ENCODE measurements at places on chromosomes 1 and 21.

GRCh38 chr1:85148524-85149250 lies 52.1 kb downstream of the SYDE2 start:
- DNase-seq = no peak

GRCh38 chr1:186948535-186948934 lies 119.8 kb downstream of the PLA2G4A start:
- DNase-seq = no peak

DNA sequence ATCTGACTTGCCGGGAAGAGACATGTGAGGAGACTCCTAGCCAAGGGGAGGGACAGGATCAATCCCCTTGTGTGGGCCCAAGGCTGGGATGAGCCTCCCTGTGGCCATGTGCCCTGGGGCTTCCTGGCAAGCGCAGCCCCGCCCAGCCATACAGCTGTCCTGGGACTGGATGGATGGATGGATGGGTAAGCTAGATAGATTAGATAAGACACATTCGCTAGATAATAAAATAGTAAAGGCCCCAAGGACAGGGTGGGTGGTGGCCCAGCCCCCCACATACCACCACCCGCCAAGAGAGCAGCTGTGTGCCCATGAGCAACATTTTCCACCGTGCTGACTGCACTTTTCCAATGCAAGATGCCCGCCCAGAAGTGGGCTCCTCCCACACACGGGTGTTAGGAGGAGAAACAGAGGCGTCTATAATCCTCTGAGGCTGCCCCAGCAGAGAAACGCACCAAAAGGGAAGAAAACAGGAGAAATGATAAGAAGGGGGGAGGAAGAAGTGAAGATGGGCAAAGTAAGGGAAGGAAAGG lies 25.1 kb downstream of the ZBTB17 start:
- no peak for DNase-seq

DNA sequence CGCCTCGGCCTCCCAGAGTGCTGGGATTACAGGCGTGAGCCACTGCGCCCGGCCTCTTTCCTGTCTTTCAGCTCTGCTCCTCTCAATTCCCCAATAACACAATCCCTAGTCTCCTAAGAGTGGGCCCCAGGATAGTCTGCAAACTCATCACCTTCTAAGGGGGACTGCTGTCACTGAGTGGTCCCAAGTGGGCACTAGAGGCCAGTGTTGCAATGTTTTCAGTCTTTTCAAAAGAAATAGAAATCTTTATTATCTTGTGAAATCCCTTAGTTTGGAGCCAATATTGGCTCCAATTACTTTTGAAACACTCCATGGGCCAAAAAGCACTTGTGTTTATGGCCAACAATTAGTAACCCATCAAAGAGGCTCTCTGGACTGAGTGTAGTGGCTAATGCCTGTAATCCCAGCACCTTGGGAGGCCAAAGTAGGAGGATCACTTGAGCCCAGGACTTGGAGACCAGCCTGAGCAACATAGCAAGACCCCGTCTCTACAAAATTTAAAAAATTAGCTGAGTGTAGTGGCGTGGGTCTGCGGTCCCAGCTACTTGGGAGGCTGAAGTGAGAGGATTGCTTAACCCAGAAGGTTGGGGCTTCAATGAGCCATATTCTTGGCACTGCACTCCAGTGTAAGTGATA lies 28.6 kb upstream of the ZNF697 start:
- DNase-seq = no peak

DNA sequence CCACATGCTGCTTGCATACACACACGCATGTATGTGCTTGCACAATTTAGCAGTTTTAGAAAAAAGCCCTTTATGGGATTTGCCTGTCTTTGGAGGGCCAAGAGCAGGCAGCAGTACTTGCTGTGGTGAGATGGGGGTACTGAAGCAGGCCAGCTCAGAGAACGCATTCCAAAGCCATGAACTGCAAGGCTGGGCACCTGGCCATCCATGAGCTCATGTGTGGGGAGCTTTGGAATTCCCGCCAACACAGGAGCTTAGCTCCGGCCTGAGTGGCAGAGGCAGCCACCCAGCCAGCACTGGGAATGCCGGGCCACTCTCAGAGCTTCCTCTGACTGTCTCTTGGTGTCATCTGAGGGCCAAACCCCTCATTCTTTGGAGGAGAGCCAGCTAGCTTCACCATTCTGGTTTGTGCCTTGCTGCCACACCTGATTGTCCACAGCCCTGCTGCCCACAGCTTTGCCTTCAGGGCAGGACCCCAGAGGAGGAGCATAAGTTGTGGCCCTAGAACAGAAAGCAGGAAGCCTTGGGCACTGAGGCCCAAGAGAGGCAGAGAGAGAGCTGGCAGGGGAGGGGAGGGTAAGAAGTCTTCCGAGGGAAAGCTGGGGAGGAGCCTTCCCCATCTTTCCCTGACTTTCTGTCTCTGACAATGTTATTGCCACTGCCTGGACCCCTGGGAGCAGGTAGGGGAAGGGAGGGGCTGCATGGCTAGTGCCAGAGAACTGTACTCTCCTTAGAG lies 92.1 kb upstream of the POU3F1 start:
- no peak for DNase-seq

GRCh38 chr1:7008975-7009740 lies 223.9 kb downstream of the CAMTA1 start:
- DNase-seq = no peak

GRCh38 chr1:61344696-61345095 lies 262.3 kb downstream of the NFIA start:
- no peak for DNase-seq

DNA sequence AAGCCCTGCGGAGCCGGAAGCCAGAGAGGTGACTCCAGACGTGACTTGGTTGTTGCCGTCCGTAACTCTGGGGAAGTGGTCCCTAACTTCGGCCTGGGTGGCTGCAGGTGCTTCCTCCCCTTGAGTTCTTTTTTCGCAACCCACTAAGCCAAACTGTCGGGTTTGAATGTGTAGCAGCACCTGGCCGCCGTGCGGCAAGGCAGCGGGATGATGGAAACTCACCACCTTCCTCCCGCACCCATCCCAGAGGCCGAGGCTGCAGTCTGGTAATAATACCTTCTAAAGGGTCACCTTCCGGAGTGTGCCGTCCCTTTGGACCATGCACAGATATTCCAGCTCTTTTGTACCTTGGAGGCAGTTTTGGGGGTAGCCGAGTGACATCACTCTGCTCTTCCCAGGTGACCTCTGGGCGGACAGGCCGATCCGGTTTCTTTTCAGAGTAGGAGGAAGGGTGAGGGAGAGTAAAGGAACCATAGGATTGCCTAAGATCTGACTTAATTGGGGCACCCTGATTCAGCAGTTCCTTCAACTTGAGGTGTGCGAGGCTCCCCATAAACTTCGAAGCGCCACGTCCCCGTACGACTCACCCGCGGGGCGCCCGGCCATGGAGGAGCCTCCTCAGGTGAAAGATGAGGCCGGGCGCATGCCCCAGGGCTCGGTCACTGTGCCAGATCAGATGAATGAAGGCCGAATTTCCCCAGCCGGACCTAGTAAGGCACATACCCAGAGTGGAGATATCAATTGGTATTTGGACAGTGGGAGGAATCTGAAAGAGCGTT lies 1.0 kb downstream of the KCNK1 start:
- no peak for DNase-seq

DNA sequence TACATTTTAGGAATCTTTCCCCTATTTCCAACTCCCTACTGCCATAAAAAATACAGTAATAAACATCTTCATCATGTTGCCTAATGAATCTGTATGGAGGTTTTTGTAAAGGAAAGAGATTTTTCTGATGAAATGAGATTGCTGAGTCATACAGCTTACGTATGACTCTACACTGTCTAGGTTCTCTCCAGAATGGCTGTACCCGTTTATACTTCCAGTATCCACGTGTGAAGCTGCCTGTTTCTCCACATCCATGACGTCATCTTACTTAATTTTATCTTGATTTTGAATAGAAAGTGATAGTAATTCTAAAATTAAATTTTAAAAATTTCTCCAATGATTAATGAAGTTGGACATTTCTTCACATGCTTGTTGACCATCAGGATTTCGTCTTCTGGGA lies 103.7 kb downstream of the COQ8A start:
- peak; percentile 32 for DNase-seq

DNA sequence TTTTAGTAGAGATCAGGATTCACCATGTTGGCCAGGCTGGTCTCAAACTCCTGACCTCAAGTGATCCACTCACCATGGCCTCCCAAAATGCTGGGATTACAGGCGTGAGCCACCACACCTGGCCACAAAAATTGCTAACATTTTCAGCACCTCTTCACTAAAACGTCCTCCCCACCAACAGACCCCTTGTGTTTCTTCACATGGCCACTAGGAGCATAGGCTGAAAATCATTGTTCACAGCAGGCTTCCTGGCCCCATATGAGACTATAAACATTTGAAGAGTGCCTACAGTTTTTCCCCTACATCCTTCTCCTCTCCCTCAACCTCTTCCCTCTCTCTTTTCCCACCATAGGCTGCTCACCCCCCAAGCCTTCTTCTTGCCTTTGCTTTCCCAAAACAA lies 28.0 kb upstream of the SFPQ start:
- no peak for DNase-seq

GRCh38 chr1:20729990-20730689 lies 2.4 kb downstream of the SH2D5 start:
- DNase-seq = no peak

GRCh38 chr1:197683895-197684553 lies 91.3 kb downstream of the DENND1B start:
- DNase-seq = no peak

GRCh38 chr1:53631622-53632310 lies 107.2 kb downstream of the GLIS1 start:
- DNase-seq = no peak

DNA sequence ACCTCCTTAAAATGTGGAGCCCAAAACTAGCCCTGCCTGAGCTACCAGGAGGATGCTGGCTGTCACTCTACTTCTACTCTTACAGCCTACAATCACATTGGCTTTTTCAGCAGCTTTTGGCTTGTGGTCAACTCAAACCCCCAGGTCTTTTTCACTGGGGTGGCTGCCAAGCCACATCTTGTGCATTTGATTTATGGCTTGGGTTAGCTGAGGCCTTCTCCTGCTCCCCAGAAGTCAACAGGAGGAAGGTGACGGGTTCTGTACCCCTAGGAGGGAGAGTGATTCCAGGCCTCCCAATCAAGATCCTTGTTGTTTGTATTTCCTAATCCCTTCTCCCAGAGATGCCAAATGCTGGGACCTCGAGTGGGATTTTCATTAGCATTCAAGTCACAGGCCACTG lies 124.3 kb downstream of the LACTBL1 start:
- no peak for DNase-seq

DNA sequence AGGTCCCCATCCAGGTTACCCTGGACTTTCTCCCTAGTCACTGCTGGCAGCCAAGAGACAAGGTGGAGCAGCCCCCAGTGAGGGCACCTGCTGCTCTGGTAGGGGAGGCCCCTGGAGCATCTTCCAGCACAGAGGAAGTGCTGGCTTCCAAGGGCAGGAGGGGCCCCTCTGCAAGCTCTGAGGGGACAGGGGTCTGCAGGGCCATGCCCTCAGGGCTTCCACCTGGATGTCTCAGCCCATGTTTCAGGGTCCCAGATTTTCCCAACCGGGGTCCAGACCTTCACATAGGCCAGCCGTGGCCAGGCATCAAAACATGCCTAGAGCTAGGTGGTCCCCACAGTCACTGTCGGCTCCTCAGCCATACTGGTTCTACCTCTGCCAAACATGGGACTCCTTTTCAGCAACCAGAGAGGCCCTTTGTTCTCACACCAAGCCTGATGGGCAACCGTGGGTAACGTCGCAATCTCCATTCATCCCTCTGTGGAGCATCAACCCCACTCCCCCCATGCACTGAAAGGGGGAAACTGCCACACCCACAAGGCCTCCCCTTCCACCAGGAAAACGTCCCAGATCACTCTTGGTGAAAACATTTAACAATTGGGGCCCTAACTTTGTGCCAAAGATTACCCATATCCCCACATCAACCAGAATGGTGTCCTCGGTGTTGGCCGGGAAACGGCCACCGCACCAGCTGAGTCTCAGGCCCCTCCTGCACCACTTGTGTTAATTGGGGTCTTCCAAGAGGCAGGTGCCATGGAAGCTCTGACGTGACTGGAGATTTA lies 1.9 kb upstream of the COL6A2 start:
- DNase-seq = no peak

DNA sequence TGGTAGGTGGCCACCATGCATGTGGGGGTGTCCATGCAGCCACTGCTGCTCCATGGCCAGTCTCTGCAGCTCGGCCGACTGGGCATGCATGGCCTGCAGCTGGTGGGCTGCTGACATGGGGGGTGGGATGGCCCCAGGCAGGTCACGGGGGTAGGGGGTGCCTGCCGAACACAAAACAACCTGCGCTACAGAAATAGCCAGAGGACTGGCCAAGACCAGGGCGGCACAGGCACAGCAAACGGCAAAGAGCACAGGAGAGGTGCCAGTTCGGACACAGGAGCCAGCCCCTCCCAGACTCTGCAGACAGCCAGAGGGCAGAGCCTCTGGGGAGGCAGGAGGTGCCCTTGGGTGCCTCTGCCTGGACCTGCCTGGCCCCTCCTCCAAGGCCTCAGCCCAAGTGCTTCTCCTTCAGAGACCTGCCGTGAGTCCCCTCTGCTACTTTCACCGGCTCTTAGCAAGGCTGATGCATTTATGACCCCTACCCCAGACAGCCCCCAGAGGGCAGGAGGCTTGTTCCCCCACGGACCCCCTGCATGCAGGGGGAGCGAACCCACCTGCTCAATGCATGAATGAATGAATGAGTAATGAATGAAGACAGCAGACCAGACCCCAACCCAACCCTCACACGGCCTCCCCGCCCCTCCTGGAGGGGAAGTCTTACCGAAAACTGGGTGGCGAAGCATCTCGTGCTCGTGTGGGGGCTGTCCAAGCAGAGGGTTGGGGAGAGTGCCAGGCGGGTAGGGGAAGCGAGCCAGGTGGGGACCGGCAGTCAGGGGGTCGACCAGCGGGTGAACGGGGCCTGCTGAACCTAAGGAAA lies 37.7 kb downstream of the SLC45A1 start:
- DNase-seq = no peak

DNA sequence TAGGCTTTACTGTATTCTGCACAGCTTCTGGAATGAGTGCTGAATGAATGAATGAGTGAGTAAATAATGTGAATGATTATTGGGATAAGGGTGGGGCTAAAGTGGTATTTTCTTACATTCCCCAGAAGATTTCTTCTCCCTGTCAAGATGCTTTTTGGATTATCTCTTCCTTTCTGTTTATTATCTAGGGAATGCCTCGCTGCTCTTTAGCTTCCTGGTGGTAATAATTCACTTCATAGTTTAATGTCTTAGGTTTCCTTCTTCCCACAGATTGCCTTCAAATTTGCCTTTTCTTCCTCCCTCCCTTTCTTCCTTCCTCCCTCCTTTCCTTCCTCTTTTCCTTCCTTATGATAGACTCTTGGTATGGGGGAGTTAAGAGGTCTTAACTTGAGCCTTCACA lies 24.0 kb downstream of the DDR2 start:
- no peak for DNase-seq

DNA sequence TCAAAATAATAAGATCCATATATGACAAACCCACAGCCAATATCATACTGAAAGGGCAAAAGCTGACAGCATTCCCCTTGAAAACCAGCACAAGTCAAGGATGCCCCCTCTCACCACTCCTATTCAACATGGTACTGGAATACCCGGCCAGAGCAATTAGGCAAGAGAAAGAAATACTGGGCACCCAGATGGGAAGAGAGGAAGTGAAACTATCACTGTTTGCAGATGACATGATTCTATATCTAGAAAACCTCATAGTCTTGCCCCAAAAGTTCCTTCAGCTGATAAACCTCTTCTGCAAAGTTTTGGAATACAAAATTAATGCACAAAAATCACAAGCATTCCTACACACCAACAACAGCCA lies 442.7 kb downstream of the PTBP2 start:
- DNase-seq = no peak

Data from hematopoietic multipotent progenitor cell treated with erythropoietin and hydrocortisone succinate and interleukin-3 and kit ligand, for 17 days (in vitro differentiated cells).